Femur (tissue), 1 donor: ENCODE measurements at places on chromosomes 1 and 21.
A peak's percentile ranks its signal among the peaks of the same experiment; 100 is the strongest.

DNA sequence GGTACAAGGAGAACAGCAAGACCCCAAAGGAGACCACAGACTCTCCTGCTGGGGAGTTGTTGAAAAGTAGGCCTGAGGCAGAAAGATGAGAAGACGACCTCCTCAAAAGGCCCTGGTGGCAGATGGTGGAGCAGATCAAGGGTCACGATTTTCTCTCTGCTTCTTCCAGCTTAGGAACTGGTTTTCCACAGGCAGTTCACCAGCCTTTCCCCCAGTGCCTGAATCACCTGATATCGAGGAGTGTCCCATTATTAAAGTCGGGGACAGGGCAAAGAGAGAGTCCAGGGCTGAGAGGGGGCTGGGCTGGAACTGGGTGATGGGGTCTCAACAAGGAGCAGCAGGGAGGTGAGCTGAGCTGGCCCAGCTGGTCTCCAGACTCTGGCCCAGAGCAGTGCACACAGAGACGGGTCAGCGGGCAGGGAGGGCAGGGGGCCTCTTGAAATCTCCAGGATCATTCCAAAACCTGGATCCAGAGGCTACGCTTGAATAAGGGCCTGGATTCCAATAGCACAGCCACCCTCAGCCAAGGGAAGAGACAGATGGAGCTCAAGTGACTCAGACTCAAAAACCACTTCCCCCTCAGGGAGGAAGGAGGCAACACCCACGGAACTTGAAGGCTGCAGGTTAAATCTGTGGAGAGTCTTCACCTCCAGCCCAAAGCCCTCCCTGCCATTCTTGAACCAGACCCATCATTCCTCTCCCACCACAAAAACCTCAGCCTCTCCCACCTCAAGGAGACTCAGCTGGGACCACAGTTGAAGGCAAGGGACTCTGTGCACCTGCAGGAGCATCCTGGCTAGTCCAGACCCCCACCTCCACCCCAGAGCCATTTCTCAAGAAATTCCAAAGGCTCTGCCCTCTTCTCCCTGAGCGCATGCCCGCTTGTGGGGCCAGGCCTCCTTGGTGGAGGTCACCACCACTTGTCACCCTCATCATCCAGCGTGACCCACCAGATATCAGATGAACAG, at the start of gene S100A5:
TSS of gene S100A5 (minus strand) at position 541 of the 968 bp plus-strand sequence. CDS start 743 bp downstream, outside the sequence.
- DNase-seq: peak; percentile 29

- DNase-seq: no peak
These were observed 247.9 kb upstream of the DUSP10 start for GRCh38 chr1:221989741-221990140.

- DNase-seq: no peak
These were observed 102.6 kb downstream of the CYYR1 start for GRCh38 chr21:26470351-26471098.

GRCh38 chr1:43239484-43239883, 30.3 kb upstream of the TMEM125 start:
- no peak for DNase-seq

DNA sequence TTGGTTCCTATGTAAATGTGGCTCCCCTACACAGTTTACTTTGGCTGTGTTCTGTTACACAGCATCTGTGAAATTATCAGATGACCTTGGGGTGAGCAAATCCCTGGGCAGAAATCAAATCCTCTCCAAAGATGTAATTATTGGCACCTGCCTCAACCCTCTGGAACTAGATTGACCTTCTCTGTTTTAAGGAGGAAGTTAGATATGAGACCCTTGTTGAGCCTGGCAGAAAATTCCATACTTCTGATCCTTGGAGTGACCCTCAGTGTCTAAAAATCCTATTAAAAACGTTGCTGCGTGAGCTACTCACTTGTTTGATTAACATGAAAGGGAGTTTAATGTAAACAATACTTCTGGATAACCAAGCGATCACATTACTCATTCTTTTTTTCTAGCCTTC, 122.0 kb downstream of the CLIC6 start:
- DNase-seq: no peak

GRCh38 chr1:230332061-230332460, 94.1 kb downstream of the PGBD5 start:
- DNase-seq: no peak

DNA sequence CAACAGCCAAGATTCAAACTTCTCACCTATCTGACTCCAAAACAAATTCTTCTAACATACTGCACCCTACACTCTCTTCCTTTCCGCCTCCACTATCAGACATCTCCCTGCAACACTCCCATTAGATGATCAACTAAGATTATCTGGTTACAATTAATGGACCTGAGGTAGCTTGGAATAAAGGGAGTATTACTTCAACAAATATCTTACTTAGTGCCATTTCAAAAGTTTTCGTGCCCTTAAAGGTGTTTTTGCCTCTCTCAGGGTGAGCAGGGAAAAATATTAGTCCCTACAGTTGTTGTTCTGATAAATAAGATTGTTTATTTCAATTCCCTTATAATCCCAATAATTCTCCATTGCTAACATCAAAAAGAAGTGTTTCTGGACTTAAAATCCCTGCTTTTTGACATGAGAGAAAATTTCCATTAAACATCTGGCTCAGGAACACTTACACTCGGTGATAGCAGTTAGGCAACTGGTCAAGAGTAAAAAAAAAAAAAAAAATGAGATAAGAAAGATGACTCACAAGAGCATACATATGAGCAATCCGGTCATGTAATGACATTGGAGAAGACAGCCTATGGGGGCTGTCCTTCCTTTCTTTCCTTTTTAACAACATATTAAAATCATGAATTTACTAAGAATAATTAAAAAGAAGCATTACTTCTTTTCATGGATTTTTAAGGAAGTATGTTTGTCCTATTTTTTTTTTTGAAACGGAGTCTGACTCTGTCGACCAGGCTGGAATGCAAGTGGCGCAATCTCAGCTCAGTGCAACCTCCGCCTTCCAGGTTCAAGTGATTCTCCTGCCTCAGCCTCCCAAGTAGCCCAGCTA, 7.6 kb downstream of the RSBN1 start:
- no peak for DNase-seq

GRCh38 chr1:3611170-3612019, at the start of gene MEGF6:
TSS of gene MEGF6 (minus strand) at chr1:3611508. CDS start at chr1:3611268, 240 bp downstream.
- peak; percentile 90 for DNase-seq

DNA sequence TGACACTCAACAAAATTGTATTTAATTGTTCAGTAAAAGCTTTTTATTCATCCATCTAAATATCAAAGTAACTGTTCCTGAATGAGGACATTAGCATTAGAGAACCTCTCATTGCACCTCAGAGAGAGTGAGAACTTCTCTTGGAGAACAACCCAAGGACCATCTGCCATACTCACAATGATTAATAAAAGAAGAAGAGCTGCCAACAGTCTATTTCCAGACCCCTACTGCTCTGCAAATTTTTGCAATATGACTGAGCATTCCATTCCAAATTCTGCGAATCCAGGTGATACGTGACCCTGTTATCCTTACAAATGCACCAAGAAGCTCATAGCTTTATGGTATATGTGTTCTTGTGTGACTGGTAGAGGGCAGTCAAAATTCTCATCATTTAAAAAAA, 422.5 kb downstream of the NEGR1 start:
- no peak for DNase-seq

GRCh38 chr1:8965121-8965820, 19.6 kb downstream of the CA6 start:
- no peak for DNase-seq

DNA sequence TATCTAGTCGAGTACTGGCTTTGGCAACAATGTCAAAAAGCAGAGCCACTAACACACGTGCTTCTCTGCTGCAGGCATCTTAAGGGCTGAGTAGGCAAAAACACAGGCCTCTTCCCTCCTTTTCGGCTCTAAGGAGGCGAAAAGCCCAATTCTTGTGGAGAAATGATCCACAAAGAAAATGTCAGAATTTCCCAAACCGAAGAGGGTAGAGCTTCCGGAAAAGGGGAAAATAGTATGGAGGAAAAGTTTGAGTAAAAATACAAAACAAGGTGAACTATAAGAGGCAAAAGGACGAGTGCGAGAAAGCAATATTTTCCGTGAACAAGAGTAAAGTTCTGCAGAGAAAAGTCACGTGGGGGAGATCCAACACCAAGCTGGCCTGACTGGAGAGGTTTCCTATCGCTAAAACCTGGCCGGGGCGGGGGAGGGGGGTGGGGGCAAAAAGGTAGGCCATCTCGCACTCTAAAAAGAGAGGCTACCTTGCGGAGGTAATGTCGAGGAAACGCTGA, 551 bp downstream of the ZRANB2 start:
- DNase-seq: no peak

DNA sequence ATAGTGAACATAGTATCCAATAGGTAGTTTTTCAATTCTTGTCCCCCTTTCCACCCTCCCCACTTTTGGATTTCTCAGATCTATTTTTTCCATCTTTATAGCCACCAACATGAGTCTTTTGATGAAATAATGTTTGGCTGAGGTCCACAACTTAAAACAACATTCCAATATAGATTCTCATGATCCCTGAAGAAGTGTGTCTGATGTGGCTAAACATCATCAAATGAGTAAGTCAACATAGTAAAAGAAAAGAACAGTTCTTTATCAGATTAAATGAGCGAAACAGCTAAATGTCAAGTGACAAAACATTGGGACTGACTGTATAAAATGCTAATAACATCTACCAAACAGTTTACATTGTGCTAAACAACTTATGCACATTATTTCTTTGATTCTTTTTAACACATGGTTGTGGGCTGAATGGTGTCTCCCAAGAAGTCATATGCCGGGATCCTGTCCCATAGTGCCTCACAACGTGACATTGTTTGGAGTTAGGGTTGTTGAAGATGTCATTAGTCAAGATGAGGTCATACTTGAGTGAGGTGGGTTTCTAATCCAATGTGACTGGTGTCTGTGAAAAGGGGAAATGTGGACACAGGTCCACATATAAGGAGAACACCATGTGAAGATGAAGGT, 453.6 kb downstream of the LTN1 start:
- DNase-seq: no peak

GRCh38 chr1:229693129-229693900, 67.3 kb downstream of the URB2 start:
- DNase-seq: peak; percentile 74

GRCh38 chr1:221109930-221110329, 230.7 kb downstream of the HLX start:
- no peak for DNase-seq

GRCh38 chr1:183058851-183059502, 35.8 kb downstream of the LAMC1 start:
- no peak for DNase-seq

DNA sequence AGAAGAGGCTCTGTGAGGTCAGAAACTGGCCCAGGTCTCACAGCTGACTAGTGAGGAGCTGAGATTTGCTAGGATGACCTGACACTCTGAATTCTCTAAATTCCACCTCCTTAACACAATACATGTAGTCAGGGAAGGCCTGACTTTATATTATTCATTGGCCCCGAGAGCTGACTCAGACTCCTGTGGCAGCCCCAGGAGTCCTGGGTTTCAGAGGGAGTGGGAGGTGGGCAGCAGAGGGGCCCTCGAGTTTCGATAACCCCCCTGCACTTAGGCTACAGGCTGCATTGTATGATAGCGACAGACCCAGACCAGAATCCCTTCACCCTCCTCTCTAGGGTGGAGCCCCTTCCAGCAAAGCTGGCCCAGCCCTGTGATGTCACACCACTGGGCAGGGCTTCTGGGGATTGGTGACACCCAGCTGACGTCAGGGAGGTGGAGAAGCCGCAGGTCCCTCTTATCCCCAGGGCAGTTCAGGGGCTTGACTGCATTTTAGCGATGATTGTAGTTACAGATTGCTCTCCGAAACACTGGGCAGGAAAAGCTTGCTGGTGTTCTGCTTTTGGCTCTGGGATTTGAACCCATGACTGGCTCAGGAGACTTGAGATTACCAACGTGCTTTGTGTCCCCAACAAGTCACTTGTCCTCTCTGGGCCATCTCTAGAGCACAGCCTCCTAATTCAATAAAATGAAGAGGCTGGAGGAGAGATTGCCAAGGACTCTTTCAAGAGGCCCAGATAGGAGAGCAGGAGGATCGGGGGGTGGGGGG, 17.0 kb upstream of the GPR37L1 start:
- DNase-seq: no peak

DNA sequence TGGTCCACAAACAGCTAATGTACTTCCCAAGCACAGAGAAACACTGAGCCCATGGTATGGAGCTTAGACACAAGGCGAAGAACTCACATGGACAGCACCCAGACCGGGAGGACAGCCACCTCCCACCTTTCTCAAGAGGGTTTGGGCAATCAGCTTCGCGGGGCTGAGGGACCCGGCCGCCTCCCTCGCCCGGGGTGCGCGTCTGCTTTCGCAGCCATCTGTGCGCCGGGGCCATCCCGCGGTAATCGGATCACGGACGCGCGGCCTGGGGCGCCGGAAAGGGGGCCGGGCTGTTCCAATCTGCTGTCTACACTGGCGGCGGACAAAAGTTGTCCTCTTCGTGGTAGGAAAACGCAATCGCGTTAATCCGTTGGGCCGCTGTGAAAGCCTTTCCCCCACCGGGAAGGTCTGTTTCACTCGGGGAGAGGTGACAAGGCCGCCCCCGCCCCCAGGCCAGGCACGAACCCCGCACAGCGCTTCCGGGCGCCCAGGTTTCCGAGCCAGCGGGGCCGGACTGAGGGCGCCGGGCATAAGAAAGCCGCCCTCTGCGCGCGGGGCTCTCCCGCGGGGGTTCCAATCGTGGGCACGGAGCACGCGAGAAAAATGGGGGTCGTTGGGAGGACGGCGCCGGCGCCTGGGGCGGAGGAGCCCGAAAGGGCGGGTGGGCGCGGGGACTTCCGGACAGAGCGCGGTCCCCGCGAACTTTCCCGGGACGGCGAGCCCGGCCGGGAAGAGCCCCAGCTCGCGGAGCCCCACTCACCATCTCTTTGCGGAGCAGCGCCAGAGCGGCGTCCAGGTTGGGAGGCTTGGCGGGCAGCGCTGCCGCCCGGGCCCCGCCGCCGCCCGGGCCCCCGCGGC, 664 bp downstream of the FAM89A start:
- peak; percentile 55 for DNase-seq

DNA sequence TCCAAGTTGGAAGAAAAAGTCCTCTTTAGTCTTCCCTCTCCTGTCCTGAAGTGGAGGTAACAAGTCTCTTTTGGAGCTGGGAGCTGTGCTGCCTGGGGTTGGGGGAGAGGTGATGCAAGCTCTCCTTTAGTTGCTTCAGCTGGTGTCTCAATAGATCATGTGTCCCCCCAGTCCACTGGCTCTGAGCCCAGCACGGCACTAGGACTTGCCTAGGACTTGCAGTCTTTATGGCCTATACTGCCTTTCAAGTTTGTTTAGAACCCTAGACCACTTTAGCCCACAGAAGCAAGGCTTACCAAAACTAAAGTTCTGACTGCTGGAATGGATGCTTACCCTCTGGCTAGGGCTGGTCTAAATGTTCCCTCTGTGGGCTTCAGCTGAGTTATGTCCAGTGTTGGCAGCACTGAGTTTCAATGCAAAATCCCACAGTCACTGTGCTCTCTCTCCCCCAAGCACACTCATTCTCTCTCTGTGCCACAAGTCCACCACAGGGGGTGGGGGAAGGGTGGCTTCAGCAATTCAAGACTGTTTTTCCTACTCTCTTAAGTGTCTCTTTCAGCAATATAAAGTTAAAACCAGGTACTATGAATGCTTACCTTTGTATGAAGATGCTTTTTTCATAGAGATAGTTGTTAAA, 185.0 kb downstream of the DNAH14 start:
- no peak for DNase-seq

- peak; percentile 53 for DNase-seq
These were observed 197.7 kb upstream of the DUSP10 start for GRCh38 chr1:221939607-221940006.
